ENCODE measurements at places on chromosomes 7 and 10.
A peak's percentile ranks its signal among the peaks of the same experiment; 100 is the strongest.

DNA sequence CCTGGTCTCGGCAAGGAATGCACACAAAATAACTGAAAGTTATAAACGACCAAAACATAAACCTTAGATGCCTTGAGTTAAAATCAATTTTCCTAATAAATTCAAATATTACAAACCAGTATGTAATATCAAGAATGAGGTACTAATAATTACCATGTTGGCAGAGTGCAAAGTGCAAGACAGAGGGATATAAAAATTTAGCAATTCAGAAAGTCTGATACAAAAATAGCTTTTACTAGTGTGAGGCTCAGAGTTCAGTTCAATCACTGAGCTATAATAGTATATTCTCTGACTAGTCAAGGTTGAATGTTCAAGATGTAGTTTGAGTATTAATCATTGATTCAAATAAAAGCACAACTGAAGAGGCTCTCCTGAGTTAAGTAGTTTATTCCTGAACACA, 4.8 kb upstream of the AUTS2 start:
- DNase-seq: no peak

DNA sequence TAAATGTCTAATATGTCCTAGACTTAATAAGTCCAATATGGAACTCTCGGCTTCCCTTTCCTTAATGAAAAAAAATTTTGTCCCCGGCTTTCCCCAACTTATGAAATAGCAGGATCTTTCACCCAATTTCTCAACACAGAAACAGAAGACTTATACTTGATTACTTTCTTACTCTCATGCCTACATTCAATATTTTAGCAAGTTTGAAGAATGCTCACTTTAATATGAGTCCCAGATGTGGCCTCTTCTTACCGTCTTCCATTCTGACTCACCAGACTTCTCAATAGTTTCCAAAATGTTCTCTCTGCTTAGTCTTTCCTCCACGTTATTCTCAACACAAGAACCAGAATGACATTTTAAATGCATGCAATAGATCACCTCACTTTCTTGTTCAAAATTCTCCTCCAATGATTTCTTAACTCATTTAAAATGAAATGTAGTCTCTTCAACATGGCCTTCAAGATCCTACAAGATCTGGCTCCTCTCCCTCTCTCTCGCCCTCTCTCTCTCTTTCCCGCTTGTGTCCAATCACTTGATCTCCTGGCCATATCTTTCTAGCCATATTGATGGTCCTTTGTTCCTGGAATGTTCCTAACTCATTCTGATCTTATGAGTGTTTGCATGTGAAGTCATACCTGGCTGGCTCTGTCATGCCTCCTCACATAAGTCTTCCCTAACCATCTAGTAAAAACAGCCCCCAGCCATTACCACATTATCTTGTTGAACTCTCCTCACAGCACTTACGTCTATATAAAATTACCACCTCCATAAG, 119.7 kb upstream of the FAM3C start:
- no peak for DNase-seq

DNA sequence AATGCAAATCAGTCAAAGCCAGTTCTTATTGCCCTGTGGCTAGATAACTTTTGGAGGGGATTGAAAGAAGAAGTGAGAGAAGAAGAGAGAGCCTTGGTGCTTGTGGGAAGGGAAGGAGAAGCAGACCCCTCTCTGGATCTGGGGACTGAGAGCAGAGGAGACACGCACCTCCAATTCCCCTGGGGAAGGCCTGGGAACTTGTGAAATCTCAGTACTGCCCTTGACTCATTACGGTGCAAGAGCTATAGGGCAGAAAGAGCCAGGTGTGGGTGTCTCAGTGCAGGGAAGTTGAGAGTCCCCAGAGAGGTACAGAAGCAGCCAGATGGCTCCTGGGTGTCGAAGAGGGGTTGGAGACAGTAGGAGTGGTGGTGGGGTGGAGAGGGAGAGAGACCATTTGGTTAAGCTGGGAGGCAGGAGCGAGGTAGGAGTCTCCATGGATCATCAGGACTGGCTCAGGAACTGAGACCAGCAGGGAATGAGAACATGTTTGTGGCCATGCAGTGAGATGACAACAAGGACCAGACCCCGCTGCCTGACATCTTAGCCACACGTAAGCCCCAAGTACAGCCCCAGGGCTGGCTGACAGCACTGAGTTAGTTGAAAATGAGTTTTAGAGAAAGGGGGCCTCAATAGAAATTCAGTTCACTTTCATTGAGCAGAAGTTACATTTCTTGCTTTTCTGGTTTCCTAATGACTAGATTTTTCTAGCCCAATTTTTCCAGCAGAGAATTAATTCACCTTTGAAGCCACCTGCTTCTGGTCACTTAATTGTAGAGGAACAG, 238.2 kb downstream of the BUB3 start:
- DNase-seq: no peak

DNA sequence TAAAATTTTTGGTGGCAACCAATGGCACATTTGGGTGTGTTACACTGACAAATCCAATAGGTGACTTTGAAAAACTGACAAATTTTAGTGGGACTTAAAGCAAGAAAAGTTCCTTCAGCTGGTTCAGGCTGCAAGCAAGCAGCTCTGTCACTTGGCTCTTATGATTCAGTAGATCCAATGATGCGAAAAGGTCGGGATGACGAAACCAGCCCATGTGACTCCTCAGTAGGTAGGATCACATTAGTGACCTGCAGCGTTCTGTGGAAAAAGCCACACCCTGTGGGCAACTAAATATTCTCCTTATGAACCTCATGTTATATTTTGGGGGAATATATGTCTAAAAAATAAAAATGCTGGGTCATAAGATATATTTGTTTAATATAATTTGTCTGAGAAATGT, 13.3 kb upstream of the TSGA13 start:
- DNase-seq: no peak

- peak; percentile 69 for DNase-seq
Measured at GRCh38 chr10:132272231-132272971, 35.3 kb downstream of the STK32C start.

DNA sequence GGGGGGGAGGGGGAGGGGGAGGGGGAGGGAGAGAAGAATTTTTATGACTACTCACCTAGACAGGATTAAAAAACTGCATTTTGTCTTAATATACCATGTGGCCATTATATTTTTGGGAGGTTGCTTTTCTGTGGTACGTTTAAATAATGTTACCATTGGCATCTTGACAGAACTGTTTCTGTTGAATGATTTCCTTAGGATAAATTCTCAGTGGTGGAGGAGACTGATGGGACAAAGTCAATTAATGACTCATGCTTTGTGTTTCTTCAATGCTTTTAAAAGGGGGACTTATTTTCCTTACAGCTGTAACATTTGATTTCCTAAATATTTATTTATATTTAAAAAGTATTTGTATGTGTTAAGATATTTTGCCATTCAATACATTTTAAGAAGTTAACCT, 13.7 kb downstream of the AGR2 start:
- no peak for DNase-seq

- DNase-seq: no peak
Measured at GRCh38 chr10:13989616-13990015, 341.1 kb downstream of the FRMD4A start.

DNA sequence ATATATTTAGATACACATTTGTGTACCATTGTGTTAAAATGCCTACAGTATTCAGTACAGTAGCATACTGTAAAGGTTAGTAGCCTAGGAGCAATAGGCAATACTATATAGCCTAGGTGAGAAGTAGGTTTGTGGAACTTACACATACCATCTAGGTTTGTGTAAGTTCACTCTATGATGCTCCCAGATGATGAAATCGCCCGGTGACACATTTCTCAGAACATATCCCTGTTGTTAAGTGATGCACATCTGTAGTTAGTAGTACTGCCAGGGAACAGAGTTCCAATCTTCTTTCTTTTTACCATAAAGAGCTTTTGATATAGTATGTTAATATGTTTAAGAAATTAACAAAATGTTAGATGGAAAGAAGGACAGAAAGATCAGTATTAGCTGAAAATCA, 138.2 kb downstream of the SNX13 start:
- no peak for DNase-seq

GRCh38 chr7:126659124-126659523, 593.6 kb downstream of the GRM8 start:
- DNase-seq: no peak

- DNase-seq: no peak
Measured at GRCh38 chr10:34581801-34582532, 233.1 kb downstream of the PARD3 start.

DNA sequence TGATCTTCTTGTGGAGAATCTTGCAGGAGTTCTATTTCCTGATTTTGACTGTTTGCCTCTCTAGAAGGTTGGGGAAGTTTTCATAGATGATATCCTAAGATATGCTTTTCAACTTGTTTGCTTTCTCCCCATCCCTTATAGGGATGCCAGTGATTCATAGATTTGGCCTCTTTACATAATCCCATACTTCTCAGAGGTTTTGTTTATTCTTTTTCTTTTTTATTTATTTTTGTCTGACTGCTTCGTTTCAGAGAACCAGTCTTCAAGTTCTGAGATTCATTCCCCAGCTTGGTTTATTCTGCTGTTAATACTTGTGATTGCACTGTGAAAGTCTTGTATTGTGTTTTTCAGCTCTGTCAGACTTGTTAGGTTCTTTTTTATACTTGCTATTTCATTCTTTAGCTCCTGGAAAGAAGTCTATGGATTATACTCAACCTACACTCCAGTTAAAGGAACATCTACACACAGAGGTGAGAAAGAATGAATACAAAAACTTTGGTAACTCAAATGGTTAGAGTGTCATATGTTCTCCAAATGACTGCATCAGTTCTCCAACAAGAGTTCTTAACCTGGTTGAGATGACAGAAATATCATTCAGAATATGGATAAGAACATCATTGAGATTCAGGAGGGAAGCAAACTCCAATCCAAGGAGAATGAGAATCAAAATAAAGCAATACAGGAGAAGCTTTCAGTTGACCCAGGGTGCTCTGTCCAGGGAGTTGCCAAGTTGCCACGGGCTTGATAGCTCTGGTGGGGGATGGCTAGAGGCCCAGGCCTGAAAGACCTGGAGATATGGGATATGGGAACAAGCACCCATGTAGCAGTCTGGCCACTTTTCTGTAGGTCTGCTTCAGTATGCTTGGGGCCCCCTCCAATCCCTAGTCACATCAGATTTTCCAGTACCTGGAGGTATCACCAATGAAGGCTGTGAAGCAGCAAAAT, 150.3 kb downstream of the AHR start:
- no peak for DNase-seq

GRCh38 chr7:132964876-132965275, 117.0 kb downstream of the CHCHD3 start:
- DNase-seq: no peak

DNA sequence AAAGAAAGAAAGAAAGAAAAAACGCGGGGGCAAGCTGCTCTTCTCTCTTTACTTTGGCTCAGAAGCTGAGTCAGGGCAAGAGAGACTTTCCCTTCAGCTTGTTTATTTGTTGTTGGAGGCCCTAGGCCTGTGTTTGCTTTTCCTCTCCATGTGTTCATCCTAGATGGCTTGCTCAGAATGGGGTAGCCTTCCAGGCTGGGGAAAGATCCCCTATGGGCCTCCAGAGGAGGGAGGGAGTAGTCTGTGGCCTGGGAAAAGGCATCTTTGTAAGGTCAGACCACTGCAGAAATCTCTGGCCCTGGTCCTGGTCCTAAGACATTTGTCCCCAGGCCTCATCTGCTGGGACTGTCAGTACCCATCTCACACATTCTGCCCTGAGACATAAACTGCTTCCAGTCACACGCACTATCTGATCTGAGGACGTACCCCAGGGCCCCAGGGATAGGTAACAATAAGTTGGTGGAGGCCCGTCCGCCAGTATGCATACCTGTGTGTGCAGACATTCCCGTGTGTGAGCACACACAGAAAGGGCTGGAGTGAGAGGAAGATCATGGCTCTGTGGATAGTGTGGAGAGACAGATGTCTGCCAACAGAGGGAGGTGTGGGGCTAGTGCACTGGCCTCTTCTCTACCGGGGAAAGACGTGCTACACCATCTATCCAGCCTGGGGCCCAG, 4.9 kb upstream of the SCD start:
- peak; percentile 71 for DNase-seq

All from sciatic nerve (tissue), 2 donors.